ENCODE measurements at places on chromosomes 6 and 20.

- no peak for DNase-seq
Measured at GRCh38 chr6:139777202-139777970, 402.9 kb upstream of the CITED2 start.

DNA sequence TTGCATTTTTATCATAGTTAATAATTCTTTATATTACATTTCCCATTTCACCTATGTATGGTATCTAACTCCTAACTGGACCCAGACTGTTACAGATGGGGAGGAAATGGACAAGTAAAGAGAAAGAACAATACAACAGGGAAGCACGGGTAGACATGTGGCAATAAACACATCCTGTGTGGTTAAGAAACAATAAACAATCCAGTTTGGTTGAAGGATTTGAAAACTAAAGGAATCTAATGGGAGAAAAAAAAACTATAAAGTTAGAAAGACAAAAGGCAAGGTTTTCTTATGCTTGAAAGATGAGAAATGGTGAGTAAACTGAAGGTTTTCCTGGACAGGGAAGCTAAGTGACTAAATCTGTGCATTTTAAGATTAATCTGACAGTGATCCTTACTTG, 34.9 kb upstream of the ALDH8A1 start:
- no peak for DNase-seq

DNA sequence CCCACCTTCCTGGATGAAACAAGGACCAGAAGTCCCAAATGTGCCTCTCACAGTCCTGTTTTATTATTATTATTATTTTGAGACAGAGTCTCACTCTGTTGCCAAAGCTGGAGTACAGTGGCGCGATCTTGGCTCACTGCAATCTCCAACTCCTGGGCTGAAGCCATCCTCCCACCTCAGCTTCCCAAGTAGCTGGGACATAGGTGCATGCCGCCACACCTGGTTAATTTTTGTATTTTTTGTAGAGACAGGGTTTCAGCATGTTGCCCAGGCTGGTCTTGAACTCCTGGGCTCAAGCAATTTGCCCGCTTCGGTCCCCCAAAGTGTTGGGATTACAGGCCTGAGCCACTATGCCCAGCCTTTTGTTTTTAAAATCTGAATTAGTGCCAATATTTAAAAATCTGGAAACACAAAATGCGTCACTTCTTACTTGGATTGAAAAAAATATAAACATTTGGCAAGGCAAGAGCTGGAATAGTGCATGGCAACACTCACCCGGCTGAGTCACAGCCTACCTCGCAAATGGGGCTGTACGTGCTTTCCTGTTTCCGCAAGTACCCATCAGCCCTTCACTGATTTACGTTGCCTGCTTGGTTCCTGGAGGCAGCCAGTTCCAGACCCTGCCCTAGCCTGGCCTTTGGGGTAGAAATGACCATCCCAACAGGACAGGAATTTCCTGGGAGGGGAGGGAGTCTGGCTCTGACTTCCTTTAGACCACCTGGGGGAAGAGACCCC, 6.3 kb downstream of the SDCBP2 start:
- DNase-seq: no peak

DNA sequence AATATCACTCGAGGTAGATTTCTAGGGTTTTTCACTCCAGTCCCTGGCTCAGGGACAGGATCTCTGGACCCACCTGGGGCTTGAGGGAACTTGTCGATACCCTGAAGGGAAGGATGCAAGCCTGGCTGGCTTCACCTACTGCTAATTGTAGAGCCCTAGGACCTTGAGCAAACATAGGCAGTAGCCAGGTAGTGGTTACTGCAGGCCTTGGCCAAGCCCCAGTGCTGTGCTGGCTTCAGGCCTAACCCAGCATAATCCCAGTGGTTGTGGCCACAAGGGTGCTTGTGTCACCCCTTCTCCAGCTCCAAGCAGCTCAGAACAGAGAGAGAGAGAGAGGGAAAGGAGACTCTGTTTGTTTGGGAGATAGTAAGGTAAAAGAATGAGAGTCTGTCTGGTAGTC, 5.8 kb upstream of the MCM9 start:
- DNase-seq: no peak

DNA sequence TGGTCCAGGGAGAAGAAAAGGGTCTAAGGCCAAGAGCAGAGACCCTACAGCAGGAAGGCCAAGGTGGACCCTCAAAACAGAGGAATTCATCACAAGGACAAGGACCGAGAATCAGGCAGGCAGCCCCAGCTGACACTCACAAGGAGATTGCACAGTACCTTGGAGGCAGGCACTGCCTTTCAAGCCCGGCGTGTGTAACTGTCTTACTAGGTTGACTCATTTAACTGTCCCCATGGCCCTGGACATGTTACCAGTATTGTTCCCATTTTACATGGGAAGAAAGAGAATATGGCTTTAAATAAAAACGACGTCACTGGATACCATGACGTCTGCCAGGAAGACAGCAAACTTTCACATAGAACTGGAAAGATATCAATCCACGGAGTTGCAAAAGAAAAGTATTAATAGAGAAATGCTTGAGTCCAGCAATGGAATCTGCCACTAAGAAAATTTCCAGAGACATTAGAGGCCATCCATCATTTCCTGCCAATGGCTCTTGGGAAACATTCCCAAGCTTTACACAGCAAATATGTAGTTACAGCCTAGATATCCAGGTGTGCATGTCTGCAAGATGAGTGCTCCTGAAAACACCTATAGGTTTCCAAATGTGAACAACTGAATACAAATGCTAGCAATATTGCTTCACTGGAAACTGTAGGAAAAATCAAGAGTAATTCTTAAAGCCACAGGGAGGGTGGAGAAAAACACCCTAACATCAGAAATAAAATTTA, 111.5 kb upstream of the RPS6KA2 start:
- DNase-seq: no peak

- DNase-seq: no peak
Measured at GRCh38 chr6:67885081-67886033, 749.7 kb upstream of the ADGRB3 start.

DNA sequence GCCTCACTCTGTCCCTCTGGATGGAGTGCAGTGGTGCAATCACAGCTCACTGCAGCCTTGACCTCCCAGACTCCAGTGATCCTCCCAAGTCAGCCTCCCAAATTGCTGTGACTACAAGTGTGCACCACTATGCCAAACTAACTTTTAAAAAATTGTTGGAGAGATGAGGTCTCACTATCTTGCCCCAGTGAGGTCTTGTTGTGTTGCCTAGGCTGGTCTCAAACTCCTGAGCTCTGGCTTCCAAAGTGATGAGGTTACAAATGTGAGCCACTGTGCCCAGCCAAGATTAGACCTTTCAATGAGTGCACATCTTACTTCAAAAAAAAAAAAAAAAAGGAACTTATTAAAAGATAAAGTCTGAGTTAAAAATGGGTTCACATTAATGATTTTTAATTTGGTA, 1838.1 kb upstream of the DEFB115 start:
- no peak for DNase-seq

DNA sequence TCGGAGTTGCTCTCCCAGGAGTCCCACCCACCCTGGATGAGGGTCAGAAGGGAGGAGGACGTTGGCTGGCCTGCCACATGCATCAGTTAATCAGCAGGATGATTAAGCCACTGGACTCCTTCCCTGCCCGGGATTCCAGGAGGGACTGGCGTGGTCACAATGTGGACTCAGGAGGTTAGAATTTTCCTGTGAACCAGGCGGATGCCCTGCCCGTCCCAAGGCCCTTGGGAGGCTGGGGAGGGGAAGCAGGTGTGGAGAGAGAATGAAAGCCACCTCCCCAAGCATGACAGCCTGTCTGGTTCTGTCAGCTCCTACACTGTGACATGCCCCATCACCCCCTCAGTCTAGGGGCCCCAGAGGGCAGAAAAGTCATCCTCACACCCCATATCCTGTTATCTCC, 11.6 kb upstream of the ITPR3 start:
- no peak for DNase-seq

DNA sequence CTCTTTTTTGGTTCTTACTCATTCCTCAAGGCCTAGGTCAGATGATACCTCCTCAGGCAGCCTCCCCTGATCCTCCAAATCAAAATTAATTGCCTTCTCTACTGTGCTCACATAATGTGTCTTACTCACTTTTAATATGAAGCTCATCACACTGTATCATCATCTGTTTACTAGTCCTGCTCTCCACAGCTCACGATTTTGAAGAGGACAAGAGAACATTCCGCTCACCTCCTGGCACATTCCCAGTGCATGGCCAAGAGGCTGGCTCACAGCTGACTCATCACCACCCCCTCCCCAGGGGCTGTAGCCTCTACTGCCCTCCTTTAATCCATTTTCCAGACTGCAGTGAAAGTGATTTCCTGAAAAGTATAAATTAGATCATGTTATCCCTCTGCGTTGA, 133.1 kb downstream of the ALDH8A1 start:
- DNase-seq: no peak

GRCh38 chr6:167811442-167812087, 15.1 kb upstream of the AFDN start:
- no peak for DNase-seq

DNA sequence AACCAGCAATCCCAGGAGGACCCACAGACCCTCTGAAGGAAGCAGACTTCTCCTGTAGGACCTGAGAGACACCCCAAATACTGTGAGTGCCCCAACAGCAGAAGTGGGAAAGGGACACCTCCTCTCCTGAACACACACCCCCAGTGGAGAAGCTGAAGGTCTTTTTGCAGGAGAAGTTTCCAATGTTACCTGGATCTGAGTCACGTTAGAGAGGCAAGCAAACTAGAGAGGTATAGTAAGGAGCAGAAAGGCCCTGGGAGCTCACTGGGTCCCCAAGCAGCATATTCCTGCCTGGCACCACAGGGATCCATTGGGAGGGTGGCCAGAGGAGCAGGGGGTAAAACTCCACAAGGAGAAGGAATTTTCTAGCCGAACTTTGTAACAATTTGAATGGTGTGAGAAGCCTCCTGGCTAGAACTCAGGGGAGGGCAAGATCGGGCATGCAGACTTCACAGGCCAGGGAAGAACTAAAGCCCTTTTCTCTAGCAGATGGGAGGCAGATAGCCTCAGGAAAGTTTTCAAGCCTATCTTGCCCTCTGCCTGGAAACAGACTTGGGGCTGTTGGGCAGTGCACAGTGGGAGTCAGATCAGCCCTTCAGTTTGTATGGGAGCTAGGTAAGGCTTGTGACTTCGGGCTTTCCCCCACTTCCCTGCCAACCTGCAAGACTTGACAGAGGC, 68.2 kb upstream of the SSTR4 start:
- DNase-seq: no peak

GRCh38 chr6:128438393-128438792, 82.0 kb downstream of the PTPRK start:
- DNase-seq: no peak

GRCh38 chr6:9233686-9234085, 798.3 kb upstream of the SLC35B3 start:
- no peak for DNase-seq

GRCh38 chr6:30778001-30778635, 33.8 kb upstream of the IER3 start:
- no peak for DNase-seq

- no peak for DNase-seq
Measured at GRCh38 chr6:168789699-168790098, 348.7 kb downstream of the SMOC2 start.

DNA sequence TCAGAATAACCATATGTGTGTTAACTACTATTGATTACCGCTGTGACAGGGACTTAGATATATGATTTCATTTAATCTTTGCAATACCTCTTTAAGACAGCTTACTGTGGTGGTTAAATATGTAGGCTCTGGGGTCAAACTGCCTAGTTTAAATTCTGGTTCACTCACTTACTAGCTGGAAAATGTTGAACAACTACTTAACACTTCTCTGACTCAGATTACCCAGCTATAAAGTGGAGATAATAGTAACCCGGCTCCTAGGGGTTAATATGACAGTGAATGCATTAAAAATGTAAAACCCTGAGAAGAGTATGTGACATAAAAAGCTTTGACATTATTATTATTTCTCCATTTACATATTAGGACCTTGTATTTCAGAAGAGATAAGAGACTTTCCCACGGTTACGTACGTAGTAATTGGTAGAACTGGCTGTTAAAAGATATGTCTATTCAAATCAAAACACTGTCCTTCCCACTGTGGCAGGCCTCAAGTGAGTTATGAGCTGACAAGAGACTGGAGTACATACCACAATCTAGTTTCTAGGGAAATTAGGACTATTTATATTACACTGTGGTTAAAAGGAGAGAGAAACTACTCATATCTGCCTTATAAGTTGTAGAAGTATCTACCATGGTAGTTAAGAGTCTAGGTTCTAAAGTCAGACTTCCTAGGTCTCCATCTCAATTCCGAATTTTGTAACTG, 4.4 kb upstream of the PLCB1 start:
- DNase-seq: no peak

DNA sequence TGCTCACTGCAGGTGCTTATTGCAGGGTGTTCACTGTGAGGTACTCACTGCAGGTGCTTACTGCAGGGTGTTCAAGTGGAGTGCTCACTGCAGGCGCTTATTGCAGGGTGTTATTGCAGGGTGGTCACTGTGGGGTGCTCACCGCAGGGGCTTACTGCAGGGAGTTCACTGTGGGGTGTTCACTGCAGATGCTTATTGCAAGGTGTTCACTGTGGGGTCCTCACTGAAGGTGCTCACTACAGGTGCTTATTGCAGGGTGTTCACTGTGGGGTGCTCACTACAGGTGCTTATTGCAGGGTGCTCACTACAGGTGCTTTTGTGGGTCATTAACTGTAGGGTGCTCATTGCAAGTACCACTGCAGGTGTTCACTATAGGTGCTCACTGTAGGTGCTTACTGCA, 20.2 kb downstream of the APMAP start:
- DNase-seq: no peak

DNA sequence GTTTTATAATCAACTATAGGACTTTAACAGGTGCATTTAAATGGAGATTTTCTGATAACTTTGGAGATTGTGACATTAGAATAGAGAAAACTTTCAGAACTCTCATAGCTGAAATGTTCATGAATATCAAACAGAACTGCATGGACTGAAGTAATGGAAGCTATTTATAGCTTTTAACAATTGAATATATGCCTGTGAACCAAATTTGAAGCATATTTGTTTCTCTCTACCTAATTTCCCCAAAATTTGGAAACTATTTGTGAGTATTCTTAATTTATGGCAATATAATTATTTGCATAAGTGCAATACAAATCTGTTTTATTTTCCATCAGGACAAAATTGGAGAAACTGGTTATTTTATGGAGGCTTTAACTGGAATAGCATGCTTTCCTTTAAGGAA, 96.6 kb downstream of the PLG start:
- no peak for DNase-seq

DNA sequence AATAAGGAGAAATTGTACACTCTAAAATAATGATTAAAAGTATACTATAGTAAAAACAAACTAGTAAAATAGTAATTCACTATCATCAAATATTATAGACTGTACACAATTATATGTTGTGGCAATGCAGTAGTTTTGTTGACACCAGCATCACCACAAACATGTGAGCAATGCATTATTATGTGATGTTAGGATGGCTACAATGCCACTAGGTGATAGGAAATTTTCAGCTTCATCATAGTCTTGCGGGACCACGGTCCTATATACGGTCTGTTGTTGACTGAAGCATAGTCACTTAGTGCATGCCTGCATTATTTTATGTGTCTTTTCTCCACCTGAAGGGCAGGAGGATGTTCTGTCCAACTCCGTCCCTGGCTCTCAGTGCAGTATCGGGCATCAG, 104.8 kb upstream of the NEDD9 start:
- DNase-seq: no peak

- DNase-seq: no peak
Measured at GRCh38 chr6:38483526-38483925, 156.2 kb downstream of the BTBD9 start.
